ENCODE measurements at places on chromosomes 11 and 22.

GRCh38 chr11:34239465-34240149 lies 118.2 kb downstream of the ABTB2 start:
- DNase-seq: no peak

DNA sequence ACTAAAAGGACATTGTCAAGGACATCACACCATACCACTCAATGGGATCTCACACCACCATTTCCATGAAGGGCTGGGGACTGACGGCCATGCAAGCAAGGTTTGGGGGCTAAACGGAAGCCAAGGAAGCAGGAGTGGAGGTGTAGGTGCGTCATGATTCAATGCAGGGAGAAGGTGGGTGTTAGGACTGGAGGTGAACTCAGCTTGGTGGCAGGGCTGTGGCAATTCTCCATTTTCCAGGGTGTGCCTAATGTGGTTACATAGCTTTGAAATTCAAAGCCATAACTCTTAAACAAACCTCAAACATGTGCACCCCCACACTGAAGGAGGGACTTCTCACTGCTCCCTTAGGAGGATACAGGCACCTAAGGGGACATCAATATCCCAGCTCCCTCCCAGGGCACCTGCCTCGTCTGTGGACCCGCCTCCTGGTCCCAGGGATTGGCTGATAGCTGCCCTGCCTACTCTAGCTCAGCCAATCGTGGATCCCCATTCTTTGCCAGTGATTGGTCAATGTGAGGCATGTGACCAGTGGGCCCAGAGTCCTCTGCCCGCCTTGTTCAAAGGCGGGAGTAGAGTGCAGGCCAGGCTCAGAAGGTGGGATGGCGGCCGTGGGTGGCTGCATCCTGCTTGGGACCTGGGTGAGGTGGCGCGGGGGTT lies 64.6 kb downstream of the CTTN start:
- no peak for DNase-seq

DNA sequence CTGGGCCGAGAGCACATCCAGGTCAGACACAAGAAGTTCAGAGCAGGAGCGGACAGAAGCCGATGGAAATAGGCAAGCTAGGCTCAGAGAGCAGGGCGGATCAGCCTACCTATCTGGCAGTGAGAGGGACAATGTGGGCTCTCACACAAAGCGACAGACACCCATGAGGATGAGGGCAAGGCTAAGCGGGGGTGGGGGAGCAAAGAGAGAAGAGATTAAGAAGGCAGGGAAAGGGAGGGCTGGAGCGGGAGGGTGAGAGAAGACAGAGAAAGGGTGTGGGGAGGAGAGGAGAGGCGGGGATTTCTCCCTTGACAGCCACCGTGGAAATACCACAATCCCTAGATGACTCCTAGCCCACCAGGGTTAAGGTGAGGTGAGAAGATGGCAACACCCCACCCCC lies 57.9 kb downstream of the BUD13 start:
- no peak for DNase-seq

DNA sequence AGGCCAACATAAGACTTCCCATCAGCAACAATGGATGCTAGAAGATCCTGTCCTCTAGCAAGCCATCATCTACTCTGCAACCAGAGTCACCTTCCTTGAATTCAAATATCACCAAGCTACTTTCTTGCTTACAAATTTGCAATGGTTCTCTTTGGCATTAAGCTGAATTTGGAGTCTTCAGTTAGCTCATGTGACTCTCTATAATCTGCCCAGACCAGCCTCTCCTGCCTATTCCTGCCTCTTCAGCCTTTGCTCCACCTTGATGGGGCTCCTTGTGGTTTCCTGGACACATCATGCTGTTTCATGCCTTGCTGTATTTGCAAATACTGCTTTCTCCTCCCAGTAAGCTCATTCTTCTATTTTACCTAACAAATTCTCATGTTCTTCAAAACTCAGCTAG lies 82.3 kb downstream of the RASSF10 start:
- DNase-seq: no peak

DNA sequence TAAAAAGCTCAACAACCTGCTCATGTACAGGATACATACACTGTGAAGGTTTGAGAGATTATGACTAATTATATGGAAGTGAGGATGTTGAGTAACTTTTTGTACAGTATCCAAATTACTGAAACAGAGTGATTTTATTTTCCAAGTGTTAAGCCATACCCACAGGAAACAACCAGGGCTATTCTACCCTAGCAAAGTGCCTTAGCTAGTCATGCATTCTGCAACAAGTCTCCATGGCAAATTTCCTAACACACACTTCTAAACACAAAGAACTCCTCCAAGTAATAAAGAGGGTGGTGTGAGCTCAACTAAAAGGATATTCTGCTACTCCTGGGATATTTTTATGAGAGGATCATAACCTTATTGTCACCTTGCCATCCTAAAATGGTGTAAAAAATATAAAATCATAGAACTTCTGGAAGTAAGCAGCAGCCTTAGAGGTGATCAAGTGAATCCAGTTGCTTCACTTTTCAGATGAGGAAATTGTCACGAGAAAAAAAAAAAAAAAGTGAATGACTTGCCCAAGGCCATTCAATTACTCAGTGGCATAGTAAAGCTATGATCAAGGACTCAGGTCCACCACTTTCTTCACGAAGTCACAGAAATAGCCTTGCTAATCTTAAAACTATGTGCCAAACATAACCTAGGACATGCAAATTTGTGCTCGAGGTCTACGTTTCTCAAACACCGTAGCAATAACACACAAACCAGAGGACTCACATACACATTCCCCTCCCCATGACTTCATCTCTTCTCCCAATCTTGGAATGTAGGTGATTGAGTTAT lies 4.2 kb downstream of the LGR4 start:
- peak; percentile 80 for DNase-seq

DNA sequence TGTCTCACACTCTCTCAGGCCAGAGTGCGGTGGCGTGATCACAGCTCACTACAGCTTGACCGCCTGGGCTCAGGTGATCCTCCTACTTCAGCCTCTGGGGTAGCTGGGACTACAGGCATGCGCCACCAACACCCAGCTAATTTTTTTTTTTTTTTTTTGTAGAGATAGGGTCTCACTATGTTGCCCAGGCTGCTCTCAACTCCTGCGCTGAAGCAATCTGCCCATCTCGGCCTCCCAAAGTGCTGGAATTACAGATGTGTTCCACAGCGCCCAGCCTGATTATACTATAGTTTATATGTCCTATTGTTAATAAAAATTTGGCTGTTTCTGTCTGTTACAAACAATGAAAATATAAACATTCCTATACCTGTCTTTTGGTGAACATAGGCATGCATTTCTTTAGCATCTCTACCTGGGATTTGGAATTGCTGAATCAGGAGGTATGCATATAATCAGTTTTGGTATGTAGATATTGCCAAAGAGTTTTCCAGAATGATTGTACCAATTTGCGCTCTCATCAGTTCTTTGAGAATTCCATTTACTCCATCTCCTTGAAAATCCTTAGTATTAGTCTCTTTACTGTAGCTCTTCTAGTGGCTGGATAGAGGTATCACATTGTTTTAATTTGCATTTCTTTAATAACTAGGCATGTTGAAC lies 78.8 kb downstream of the TEAD1 start:
- DNase-seq: no peak

DNA sequence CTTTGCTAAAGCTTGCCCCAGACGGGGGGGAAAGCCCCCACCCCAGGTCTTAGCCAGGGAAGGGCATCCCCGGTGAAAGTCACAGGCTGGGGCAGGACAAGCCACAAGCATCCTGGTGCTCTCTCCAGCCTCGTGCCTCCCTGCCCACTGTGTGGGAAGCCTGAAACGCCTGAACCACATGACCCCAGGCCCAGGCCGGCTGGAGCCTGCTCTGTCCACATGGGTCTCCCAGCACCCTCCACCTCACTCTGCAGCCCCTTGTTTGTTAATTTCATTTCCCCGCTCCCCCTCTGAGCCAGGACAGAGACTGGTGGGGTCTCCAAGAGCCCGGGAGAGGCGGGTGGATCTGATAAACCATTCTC lies 58.3 kb upstream of the TCF20 start:
- DNase-seq: no peak

- no peak for DNase-seq
Measured at GRCh38 chr11:121654259-121654842, 201.6 kb upstream of the SORL1-AS1 start.

- no peak for DNase-seq
Measured at GRCh38 chr22:29251981-29252911, 15.5 kb downstream of the RHBDD3 start.

DNA sequence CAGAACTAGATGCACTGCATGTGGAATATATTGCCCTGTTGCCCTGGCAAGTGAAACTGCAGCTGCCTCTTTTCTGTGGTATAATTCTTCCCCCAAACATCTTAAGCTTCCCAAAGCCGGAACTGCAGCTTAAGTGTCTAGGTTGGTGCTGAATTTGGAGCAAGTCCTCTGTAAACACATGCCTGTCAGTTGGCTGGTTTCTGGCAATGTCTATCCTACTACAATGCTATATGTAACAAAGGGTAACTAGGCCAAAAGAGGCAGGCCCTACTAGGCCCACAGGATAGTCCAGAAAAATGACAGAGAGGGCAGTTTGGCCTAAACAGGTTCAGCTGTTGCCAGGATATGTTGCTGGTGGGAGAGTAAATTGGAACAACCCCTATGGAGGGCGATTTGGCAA lies 27.9 kb downstream of the ASCC2 start:
- DNase-seq: no peak

DNA sequence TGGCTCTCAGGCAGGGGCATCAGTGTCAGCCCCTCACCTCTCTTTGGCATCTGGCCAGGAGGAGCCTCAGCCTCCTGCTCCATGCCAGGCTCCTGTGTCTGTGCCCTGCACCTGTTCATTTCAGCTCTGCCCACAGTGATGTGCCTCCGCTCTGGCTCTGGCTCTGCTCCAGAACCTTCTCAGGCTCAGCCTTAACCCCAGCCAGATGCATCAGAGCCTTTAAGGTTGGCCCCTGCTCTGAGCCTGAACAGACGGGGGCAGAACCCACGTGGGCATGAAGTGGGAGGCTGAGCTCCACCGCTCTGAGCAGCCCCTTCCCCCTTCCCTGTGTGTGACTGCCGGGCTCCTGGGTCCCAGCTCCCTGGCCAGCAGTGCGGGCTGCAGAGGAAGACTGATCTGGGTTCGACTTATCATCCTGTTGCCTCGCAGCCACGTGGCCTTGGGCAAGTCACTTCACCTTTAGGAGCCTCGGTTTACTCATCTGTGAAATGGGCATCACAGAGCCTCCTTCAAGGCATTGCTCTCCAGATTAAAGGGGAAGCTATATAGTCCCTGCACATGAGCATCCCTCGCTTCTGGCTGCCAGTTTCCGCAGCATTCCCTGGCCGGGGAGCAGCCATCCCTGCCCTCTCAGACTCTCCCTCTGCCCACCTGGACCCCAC lies 44.7 kb upstream of the RTL6 start:
- no peak for DNase-seq

GRCh38 chr22:38467438-38467903 lies 425 bp upstream of the KDELR3 start:
- no peak for DNase-seq

- no peak for DNase-seq
Measured at GRCh38 chr11:94662065-94662779, 95.1 kb downstream of the PIWIL4 start.

GRCh38 chr11:117510646-117511045 lies 183.0 kb downstream of the CEP164 start:
- DNase-seq: no peak

DNA sequence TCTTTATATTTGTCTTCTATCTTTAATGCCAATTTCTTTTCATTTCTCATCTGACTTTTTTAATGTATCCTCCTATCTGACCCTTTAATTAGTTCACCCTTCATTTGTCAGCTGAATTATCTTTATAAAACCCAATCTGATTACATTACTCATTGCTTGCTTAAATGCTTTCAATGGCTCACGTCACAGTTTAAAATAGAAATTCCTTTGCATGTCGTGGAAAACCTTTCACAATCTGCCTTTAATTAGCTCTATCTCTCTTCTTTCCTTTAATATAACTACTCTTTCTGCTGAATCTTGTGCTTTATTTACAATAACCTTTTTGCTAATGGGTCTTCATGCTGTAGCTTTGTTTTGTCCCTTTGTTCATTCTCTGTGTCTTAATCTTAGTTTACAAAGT lies 125.7 kb downstream of the DYNC2H1 start:
- DNase-seq: no peak

GRCh38 chr11:104090767-104091166 lies 54.3 kb downstream of the DDI1 start:
- no peak for DNase-seq
